ENCODE measurements at places on chromosomes 7 and 10.

DNA sequence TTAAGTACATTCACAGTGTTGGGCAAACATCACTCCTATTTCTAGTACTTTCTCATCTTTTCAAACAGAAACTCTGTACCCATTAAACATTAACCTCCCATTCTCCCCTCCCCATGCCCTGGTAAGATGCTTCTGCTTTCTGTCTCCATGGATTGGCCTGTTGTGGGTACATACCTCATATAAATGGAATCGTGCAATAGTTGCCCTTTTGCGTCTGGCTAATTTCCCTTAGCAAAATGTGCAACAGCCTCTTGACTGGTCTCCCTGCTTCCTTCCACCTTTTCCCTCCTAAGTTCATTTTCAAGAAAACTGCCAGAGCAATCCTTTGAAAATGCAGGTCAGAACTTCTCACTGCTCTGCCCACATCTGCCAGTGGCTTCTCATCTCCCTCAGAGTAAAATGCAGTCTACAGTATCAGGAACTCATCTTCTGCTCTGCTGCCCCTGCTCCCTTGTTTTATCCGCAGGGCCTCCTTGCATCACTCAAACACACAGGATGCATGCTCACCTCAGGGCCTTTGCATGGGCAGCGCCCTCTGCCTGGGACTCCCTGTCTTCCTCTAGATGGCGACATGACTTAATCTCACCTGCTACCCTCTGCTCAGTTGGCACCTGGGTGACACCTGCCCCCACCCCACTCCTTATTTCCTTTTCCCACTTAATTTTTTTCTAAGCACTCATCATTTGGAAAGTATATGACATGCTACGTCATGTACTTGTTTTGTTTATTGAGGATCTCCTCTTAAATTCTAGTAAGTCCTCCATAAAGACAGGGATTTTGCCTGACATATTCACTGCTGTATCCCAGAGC, 44.3 kb upstream of the ECHDC3 start:
- no peak for DNase-seq

DNA sequence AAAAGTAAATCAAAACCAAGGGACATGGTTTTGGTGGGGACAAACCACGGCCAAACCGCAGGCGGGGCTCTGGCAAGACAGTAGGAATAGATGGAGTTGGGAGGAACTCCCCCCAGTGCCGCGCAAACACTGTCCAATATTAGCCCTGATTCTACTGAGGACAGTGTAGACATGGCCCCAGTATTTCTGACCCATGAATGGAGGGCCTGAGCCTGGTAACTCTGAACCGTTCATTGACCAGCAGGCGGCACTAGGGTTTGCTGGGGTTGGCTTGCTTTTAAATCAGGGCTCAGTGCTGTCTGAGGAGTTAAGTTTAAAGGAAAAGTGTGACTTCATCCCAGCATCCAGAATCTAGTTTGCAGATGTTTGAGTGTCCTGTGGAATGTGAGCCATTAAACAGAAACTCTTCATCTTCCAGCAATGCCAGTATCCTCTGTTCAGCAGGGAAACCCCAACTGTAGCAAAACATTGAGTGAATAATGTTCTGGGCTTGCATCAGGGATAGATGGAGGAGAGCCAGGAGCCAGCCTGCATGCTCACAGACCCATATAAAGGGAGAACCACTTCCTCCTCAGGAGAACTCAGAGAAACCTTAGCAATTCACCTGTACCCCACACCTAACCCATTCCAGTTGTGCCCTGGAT, 147.4 kb upstream of the PRSS58 start:
- no peak for DNase-seq

- no peak for DNase-seq
Observed at GRCh38 chr7:35970458-35970857, 169.6 kb downstream of the SEPTIN7 start.

GRCh38 chr7:155431711-155432110, 26.2 kb upstream of the EN2 start:
- no peak for DNase-seq

DNA sequence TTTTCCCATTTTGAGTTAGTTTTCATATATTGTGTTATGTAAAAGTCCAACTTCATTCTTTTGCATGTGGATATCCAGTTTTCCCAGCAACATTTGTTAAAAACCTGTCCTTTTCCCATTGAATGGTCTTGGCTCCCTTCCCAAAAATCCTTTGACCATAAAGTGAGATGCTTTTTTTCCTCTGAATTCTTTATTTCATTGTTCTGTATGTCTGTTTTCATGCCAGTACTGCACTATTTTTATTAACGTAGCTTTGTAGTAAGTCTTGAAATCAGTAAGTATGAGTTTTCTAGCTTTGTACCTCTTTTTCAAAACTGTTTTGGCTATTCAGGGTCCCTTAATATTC, 20.0 kb downstream of the C1GALT1 start:
- DNase-seq = no peak

DNA sequence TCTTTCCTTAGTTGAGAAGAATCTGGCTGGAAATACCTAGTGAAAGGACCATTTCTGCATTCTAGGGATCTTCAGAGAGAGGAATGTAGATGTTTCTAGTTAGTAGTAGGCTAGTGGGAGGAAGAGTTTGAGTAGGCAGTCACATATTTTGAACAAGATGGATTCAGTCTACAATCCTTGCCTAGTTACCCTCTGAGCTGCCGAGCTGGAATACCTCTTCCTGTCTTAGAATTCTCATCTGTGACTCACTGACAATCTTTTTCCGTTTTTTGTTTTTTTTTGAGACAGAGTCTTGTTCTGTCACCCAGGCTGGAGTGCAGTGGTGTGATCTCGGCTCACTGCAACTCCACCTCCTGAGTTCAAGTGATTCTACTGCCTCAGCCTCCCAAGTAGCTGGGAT, 30.7 kb upstream of the PLPP4 start:
- no peak for DNase-seq

DNA sequence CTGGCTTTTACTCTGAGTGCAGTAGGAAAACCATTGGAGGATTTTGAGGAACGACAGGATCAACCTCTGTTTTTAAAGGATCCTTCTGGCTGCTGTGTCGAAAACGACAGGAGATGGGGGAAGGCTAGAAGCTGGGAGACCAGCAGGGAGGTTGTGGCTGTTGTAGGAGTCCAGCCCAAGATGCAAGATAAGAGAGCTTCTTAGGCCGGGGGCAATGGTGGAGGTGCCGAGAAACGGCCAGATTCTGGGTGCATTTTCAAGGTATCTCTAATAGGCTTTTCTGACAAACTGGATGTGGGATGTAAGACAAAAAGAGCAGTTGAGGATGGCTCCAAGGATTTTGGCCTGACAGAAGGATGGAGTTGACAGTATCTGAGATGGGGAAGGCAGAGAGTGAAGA, 10.3 kb upstream of the PVRIG start:
- DNase-seq = no peak

- no peak for DNase-seq
Observed at GRCh38 chr7:47582764-47583738, 1.1 kb upstream of the TNS3 start.

GRCh38 chr7:149194799-149195179, 557 bp upstream of the ZNF282 start:
- DNase-seq = no peak

GRCh38 chr10:131561897-131562296, 250.4 kb upstream of the TCERG1L start:
- no peak for DNase-seq

GRCh38 chr10:56991591-56992069, 630.6 kb upstream of the ZWINT start:
- DNase-seq = no peak

- DNase-seq = no peak
Observed at GRCh38 chr10:3217301-3217700, 44.7 kb upstream of the PITRM1 start.

- no peak for DNase-seq
Observed at GRCh38 chr7:52752891-52753290, 282.5 kb upstream of the POM121L12 start.

GRCh38 chr10:85741626-85742300, 624.8 kb downstream of the GRID1 start:
- DNase-seq = no peak

DNA sequence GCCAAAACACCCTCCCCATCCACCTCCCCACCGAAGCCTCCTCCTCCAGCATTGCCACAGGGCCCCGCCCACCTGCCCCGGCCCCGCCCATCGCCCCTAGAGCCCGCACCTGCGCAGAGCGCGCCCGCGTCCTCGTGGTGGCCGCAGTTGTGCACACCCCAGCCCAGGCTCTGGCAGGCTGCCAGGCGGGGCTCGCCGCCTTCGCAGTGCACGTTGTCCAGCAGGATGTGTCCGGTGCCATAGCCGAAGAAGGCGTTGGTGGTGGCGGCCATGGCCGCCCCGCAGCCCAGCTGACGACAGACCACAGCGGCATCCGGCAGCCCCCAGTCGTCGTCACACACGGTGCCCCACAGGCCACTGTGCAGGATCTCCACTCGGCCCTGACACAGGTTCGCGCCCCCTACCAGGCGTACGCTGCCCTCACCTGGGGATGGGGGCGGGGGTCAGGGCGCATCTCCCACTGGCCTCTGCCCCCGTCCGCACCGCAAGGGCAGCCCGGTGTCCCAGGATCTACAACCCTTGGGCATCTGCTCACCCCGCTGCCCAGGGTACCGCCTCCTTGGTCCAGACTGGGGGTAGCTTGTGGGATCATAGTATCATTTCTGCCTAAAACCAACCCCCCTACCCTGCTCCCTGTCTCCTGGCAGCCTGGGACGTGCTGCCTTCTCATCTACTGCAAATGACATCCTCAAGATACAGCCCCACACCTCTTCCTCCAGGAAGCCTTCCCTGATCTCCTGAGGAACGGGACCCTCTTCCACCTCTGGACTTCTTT, 11.9 kb downstream of the SSC4D start:
- DNase-seq = peak; percentile 91

- no peak for DNase-seq
Observed at GRCh38 chr10:1153251-1153763, 97.1 kb downstream of the WDR37 start.
